ENCODE measurements at places on chromosomes 2 and 18.
A peak's percentile ranks its signal among the peaks of the same experiment; 100 is the strongest.

GRCh38 chr18:76056471-76057110 is 438.5 kb downstream of the ZNF516 start:
- DNase-seq = no peak

- no peak for DNase-seq
Observed at GRCh38 chr18:8822643-8823042, 117.3 kb downstream of the MTCL1 start.

DNA sequence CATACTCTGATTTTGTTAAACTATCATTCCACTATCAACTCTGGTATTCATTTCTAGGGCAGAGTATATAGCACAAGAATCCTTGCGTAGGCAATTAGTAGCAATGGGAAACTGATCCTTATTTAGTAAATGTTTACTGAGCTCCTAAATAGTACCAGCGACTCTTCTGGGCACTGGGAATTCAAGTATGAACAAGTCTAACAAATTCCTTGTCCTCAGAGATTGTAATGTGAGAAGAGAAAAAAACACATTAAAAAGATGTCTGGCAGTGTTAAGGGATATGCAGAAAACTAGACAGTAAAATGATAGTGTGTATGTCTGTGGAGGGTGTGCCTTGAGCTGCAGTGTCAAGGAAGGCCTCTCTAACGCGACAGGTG is 721 bp downstream of the METTL5 start:
- DNase-seq = no peak

GRCh38 chr2:98114643-98115330 is 27.8 kb downstream of the VWA3B start:
- no peak for DNase-seq

DNA sequence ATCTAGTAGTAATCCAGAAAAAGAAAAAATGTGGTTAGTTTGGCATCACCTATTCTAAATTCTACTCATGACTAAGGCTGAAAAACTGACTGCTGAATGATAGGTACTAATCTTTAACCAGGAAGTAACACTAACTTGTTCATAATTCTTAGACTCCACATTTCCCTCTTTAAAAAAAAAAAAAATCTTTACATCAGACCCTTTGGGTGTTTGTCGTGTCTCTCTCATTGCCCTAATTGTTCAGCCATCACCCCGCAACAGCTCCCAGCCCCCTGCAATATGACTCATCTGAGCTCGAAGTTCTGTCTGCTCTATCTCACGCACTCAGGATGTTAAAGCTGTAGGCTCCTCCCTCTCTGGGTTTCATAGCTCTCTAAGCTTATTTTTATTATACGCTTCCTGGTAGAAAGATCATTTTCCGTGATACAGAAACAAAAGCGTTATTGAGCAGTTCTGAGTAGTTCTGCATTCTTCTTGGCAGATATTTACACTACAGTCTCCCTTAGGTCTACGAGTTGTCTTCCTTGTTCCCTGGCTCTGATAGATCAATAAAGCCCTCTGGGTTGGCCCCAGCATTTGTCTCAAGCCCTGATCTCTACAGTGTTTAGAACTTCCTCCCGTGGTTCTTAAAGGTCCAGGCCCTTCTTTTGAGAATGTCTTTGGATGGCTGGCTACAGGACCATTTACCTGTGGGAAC is 95.6 kb downstream of the TNFRSF11A start:
- no peak for DNase-seq

- DNase-seq = peak; percentile 57
Observed at GRCh38 chr2:230757476-230757875, 44.8 kb downstream of the CAB39 start.

DNA sequence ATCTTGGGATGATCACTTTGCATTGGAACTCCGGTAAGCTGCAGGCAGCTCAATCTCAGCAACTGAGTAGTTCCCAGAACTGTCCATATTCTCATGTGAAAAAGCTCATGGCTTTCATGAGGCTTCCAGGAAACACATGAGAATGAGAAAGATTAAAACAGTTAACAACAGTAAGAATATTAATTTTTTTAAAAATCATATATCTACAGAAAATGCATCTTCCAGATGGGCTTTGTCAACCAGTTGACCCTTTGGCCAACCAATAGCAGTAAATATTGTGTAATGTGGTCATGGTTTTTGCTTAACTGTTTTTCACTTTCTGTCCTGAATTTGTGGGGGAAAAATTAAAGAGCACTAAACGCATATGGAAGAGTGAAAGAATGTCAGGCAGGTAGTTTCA is 131.2 kb upstream of the CCDC195 start:
- no peak for DNase-seq

GRCh38 chr2:46446871-46447568 is 32.3 kb upstream of the TMEM247 start:
- DNase-seq = no peak

GRCh38 chr18:48058486-48058885 is 128.0 kb upstream of the SMAD2 start:
- no peak for DNase-seq

DNA sequence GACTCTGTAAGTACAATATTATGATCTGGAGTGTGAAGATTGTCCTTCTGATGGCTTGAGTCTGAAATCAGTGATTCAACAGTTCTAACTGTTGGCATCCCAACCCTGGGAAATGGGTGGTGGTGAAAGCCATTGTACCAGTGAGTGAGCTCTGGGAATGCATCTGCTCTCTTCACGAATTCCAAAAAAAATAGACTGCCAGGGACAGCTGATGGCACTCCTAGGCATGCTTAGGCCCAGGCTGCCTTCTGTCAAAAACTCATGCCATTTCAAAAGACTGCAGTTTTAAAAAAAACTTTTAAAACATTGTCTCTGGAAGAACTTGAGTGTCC is 20.3 kb downstream of the OXER1 start:
- no peak for DNase-seq

DNA sequence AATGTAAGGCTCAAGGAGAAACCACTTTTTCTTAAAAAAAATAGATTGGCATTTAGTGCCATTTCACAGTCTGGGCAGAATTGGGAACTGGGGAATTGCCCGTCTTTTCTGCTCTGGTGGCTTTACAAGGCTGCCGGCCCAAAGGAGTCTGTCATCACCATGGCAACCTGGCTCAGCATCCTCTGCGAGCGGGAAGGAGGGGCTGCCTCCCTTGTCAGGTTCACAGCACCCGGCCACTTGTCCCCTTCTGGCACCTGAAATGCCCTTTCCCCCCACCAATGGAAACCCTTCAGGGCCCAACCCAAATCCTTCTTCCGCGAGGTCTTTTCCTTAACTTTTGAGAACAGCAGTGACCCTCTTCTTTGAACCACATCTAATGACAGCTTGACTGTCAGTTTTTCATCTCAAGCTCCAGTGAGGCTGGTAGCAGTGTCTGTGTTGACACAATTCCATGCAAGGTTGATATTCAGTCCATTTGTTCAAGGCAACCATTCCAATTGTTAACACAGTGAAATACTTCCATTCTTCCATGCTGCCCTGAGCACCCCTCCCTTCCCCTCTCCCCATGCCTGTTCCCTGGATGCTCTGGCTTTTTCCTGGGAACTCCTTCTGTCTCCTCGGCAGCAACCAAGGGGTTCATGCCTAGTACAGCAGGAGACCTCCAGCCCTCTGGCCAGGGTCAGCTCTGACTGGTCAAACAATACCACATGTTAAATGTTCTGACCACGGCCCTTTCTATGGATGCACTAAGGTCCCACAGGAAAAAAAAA is 79.6 kb downstream of the DNER start:
- no peak for DNase-seq

DNA sequence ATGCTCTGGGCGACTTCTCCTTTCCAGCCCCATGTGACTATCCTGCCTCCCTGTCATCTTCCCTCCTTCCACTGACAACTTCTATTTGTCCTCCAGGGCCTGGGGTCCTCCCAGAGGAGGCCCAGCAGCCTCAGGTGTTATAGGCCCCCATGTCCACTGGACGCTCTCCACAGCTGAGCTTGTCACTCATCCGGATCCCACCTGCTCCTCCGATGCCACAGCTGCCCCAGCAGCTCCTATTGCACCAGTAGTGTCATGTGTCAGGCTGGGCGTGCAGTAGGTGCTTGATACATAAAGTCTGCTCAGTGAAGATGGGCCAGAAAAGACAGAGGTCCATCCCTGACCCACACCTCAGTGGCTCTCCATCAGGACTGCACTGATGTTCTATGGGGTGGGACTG is 305.7 kb upstream of the MYT1L start:
- DNase-seq = no peak

DNA sequence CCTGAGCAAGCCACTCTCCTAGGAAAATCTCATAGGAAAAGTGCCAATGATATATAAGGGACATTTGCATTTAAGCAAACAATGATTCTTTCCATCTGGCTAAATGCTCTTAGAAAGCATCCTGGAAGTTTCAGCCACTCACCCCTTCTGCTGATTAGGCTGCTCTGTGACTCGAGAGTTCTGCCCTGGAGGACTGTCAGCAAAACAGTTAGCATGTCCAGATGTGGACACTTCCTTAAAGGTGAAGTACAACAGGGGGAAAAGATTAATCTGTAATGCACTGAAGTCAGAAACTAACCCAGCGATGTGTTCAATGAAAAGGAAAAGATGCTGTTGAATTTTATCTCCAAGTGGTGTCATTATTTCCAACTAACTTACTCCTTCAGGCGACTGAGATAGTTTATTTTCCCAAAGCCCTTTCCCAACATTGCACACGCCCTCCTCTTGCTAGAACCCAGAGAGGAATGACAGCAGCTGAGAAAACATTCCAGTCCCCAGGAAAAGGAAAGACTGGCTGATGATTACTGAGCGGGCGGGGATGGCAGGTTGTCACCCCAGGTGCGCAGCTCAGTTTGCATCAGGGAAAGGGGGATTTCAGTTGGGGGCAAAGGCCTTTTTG is 214.0 kb downstream of the SS18 start:
- no peak for DNase-seq

GRCh38 chr2:17148407-17149145 is 369.7 kb downstream of the RAD51AP2 start:
- DNase-seq = peak; percentile 9

GRCh38 chr2:240972636-240973521 is 25.5 kb upstream of the SNED1 start:
- peak; percentile 40 for DNase-seq

DNA sequence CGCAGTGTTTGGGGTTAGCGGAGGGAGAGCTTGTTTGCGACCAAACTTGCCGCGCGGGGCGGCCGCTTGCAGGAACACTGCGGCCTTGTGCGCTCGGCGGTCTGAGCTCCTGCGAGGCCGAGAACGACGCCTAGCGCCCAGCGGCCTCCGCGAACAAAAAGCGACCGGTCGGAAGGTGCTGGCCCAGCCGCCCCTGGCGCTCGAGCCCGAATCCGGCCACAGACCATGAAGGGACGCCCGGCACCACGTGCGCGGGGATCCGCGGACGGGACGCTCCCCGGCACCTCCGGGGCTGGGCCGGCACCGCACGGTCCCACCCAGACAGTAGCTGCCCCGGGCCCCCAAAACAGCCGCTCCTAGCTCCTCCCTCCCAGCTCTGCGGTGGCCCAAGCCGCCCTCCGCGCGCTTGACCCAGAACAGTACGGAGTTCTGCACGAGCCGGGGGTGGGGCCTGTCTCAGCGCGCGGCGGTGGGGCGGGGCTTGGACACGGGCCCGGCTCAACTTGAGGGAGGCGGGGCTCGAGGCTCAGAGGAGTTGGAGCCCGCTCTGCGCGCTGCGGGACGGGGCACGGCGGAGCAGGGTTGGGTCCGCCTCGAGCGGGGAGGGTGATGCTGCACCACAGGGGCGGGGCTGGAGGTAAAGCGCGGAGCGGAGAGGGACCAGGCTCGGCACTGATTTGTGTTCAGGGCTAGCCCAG is 664 bp upstream of the IMPA2 start:
- DNase-seq = no peak

- no peak for DNase-seq
Observed at GRCh38 chr18:44258086-44258485, 422.6 kb upstream of the SETBP1 start.
